Body of pancreas (tissue), 4 donors: ENCODE measurements at places on chromosomes 1 and 21. TPM values are rescaled to one million over a fixed set of nuclear protein-coding genes. Genes with fewer than 3 reads are reported as not detected.
A peak's percentile ranks its signal among the peaks of the same experiment; 100 is the strongest.

SLC9C2 gene
- total RNA-seq: not detected

FMN2 gene
- total RNA-seq: 0.33 TPM

CLEC20A gene
- not detected for total RNA-seq

DNA sequence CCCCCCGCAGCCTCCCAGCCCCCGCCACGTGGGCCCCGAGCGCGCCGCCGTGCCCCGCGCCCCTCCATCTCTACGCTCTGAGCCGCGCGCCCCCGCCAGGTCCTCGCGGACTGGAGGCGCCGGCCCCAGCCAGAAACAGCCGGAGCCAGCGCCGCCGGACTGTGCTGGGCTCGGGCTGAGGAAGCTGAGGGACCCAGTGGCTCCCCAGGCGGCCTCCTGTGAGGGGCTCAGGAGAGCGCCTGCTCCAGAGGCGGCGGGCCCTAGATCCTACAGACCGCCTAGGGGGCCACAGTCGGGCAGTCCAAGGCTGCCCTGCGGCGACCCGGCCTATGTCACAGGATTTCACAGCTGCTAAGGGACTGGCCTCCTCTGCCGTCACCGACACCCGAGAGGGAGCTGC, 82.1 kb downstream of the NENF start:
- no peaks in the 10 kb centered on the region for H3K36me3 ChIP-seq
- no peak for DNase-seq
- H3K4me1 ChIP-seq: peaks cover 24% of the 10 kb centered on the region
- H3K27ac ChIP-seq: no peak overlapping the region
- H3K27me3 ChIP-seq: no peaks in the 10 kb centered on the region
- no peak overlapping the region for H3K4me3 ChIP-seq

- peak overlapping the region; percentile 66 for H3K27ac ChIP-seq
- peak overlapping the region; percentile 84 for H3K4me3 ChIP-seq
- H3K4me1 ChIP-seq: peaks cover 41% of the 10 kb centered on the region
- peak; percentile 84 for DNase-seq
Observed at GRCh38 chr1:116418091-116418830, 45.2 kb downstream of the ATP1A1 start.

DNA sequence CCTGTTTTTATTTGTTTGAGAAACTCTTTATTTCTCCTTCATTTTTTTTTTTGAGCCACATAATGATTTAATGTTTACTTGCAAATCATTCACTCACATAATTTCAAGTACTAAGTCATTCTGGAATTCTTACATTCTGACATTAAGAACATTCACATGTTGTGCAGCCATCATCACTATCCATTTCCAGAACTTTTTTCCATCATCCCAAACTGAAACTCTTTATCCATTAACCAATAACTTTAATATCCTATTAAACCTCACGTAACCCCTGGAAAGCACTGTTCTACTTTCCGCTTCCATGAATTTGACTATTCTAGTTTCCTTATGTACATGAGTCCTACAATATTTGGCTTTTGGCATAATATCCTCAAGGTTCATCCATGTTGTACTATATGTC, 52.5 kb upstream of the TEKT2 start:
- no peaks in the 10 kb centered on the region for H3K4me1 ChIP-seq
- H3K27me3 ChIP-seq: no peaks in the 10 kb centered on the region
- no peak for DNase-seq

- H3K27me3 ChIP-seq: no peaks in the 10 kb centered on the region
- no peak for DNase-seq
- no peaks in the 10 kb centered on the region for H3K36me3 ChIP-seq
Observed at GRCh38 chr1:21491488-21492355, 17.5 kb upstream of the ALPL start.

- no peak for DNase-seq
- H3K36me3 ChIP-seq: no peaks in the 10 kb centered on the region
- no peaks in the 10 kb centered on the region for H3K27me3 ChIP-seq
- H3K4me3 ChIP-seq: no peak overlapping the region
- no peak overlapping the region for H3K27ac ChIP-seq
Observed at GRCh38 chr1:52634111-52634510, 1.1 kb downstream of the SHISAL2A start.

DNA sequence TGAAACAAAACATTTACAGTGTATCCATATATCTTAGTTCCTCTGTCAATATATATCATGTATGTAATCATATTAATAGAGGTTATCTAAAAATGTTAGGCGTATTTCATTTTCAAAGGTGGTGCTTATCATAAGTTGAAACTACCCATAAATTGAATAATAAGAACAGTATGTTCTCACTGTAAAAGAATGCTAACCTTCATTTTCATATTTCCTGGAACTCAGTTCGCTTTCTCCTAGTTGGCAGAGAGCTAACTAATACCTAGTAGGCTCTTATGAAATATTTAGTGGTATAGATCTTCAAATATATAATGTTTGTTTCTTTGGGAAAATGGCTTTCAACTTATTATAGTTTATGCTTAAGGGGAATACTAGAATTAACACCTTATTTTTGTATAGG, 118.4 kb downstream of the DISP1 start:
- peaks cover 10% of the 10 kb centered on the region for H3K4me1 ChIP-seq
- no peaks in the 10 kb centered on the region for H3K27me3 ChIP-seq
- no peak overlapping the region for H3K27ac ChIP-seq
- H3K36me3 ChIP-seq: no peaks in the 10 kb centered on the region

DNA sequence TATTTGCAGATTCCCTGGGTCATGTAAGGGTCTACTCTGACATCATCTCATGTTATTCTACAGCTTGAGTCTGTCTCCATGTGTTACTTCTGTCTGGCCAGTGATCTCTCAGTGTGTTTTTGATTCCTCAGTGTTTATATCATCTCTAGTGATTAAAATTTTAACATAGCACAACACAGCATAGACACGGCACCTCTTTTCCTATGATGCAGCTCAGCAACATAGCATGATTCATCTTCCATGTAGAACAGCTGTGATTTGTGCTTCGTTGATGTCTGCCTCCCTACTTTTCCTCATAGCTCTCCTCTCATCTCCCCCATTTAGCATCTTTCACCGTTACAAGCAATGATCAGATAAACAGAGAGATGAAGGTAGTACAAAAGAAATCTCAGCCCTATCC, 163.9 kb upstream of the DPT start:
- no peaks in the 10 kb centered on the region for H3K36me3 ChIP-seq
- H3K27ac ChIP-seq: no peak overlapping the region
- no peaks in the 10 kb centered on the region for H3K4me1 ChIP-seq
- H3K4me3 ChIP-seq: no peak overlapping the region
- no peak for DNase-seq

DNA sequence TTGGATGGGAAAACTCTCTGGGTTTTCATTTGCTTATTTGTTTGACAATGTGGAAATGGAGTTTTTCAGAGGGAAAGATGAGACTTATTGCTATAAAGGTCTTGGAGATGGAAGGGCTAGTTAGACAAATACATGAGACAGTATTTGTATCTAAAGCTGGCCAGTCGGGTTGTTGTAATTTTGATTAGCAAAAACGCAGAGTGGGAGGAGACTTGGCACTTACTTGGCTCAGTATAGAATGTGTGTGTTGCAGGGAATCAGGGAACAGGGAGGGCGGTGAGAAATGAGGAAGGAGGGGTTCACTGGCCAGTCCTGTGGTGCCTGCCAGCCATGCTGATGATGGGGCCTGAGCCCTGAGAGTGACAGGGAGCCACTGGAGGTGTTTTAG, 6.0 kb upstream of the FOXE3 start:
- no peaks in the 10 kb centered on the region for H3K27me3 ChIP-seq
- H3K4me3 ChIP-seq: no peak overlapping the region
- DNase-seq: no peak
- no peaks in the 10 kb centered on the region for H3K4me1 ChIP-seq
